ENCODE measurements at places on chromosomes 7 and 10.

DNA sequence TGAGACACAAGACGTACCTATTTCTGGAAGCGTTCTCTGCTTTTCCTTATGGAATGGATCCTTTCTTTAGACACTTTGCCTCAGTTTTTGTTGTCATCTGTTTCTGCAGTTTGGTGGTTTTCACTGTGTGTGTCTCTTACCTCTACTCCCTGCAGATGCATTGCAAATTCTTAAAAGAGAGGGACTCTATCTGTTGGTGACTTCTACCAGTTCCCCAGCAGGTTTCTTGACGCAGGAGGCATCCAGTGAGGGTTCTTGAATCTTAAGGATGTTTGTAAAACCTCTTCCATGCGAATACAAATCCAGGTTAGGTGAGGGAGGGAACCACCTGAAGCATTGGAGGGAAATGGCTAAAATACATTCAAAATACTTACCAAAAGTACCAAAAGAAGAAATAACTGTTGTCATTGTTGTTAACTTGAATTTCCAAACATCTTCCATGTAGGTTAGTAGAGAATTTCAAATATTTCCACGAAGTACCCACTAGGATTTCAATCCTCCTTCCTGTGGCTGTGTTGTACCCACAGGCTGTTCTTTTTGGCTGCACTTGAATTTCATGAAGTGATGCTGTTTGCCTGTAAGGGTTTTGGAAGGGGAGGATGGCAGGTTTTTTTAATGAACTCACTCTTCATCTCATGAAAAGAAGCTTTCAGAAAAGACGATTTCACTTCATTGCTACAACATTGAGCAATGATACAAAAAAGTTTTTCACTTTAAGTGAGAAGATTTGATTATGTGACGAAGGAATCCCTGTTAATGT, 32.2 kb downstream of the PLXDC2 start:
- DNase-seq = no peak

- DNase-seq = no peak
Measured at GRCh38 chr10:90222372-90222771, 521.0 kb downstream of the KIF20B start.

GRCh38 chr7:2006921-2007381, 225.8 kb downstream of the MAD1L1 start:
- no peak for DNase-seq

DNA sequence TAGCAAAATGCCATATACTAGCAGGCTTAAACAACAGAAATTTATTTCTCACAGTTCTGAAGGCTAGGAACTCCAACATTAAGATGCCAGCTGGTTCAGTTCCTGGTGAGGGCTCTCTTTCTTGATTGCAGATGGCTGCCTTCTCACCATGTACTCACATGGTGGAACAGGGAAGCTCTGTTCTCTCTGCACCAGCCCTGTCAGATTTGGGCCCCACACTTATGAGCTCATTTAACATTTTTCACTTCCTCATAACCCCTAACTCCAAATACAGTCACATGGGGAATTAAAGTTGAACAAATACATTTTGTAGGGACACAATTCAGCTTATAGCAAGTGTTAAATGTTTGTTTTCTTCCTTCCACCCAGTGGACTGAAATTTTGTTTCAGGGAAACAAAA, 218.6 kb upstream of the TAC1 start:
- no peak for DNase-seq

DNA sequence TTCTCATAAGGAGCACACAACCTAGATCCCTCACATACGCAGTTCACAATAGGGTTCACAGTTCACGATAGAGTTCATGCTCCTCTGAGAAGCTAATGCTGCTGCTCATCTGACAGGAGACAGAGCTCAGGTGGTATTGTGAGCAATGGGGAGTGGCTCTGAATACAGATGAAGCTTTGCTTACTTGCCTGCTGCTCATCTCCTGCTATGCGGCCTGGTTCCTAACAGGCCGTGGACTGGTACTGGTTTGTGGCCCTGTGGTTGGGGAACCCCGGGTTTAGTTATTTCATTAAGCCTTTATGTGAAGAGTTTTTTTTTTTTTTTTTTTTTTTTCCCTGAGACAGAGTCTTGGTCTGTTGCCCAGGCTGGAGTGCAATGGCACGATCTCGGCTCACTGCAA, 19.4 kb downstream of the SLK start:
- DNase-seq = no peak

DNA sequence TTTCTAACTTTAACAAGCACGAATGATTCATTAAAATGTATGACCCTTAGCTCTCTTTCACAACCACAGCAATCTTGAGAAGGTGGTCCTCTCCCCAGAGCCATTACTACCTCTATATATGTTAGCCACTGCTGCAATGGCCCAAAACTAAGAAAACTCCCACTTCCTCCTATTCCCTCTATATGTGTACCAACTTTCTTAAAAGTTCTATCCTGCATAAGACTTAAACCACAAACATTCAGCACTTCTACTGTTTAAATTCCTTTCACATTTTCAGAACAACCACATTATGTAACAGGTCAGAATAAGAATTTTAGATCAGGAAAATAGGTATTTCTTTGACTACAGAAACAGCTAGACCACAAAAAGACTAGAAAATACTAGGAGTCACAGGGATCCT, 36.2 kb downstream of the WASL start:
- DNase-seq = no peak

DNA sequence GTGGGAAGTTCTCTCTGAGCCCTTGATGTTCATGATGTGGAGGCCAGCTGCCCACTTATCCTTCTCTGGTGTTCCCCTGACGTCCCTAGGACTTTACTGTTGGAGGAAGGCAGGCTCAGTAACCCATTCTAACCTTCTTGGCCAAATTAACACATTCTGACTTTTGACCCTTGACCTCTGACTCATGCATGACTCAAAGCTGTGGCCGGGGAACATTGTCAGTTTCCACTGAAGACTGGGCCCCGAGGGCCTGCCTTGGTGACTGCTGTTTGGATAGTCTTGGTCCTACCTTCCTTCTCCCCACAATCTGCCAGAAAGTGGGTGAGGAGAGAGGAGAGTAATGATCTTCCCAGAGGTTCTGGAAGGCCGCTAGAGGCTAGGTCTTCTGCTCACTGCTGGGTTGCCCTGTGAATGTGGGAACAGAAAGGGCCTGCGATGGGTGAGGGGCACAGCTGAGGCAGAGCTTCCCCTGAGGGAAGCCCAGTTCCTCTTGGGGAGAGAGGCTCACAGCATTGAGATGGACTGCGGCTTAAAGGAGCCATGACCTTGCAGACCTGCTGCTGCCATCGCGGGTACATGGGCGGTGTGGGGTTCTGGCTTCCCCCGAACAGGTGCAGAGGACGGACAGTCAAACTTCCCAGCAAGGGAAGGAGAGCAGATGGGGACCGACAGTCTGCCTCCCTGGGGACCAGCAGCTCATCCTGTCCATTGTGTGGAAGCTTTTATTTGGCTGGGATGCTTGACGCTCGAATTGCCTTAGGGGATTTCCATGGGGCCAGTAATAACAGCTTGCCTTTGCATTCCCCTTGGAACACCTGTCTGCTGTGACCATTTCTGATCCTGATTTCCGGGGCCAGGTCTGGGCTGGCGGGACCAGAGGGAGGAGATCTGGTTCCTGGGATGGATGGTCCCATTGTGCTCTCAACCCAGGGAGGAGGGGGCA, 43.8 kb downstream of the ADAMTS14 start:
- no peak for DNase-seq

DNA sequence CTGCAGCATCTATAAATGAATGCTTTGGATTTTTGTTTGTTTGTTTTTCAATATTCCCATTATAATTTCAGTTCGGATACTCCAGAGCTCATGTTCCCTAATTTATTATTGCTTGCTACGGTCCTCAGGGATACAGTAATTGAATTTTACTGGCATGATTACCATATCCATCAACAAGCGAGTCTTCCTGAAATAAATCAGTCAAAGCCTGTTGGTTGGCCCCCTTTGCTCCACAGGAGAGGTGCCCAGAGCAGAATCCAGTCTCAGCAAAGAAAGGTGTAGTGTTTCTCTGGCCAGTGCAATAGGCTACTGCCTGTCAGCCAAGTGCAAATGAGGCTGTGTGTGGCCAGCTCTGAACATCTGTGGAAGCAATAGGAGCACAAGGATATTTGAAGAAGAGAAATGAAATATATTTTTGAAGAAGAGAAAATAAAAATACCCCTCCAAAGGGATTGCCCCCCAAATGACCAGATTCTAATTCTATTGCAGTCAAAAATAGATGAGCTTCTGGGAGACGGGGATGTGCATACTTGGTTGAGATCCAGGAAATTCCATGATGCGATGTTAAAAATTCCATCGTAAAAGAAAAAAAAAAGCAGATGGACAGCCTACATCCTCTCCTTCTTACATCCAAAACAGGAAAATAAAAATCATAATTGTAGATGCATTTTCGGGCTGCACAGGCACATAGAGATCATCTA, 18.1 kb downstream of the TRIL start:
- DNase-seq = no peak

DNA sequence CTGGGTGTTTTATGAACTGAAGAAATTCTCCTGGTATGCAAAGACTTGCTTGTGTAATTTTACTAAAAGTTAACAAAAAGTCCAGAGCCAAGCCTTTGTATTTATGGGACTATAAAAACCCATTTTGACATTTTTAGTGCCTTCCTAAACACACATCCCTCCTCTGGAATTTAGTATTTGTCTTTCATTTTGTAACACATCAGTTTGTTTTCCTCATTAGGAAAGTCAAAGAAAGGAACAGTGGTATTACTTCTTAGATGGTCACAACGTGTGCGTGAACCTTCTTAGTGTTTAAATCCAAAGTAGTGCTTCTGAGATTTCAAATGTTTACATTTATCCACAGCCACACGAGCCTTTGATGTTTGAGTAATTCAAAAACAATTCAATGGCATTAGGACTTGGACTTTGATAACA, 103.2 kb upstream of the TMEM106B start:
- DNase-seq = no peak

DNA sequence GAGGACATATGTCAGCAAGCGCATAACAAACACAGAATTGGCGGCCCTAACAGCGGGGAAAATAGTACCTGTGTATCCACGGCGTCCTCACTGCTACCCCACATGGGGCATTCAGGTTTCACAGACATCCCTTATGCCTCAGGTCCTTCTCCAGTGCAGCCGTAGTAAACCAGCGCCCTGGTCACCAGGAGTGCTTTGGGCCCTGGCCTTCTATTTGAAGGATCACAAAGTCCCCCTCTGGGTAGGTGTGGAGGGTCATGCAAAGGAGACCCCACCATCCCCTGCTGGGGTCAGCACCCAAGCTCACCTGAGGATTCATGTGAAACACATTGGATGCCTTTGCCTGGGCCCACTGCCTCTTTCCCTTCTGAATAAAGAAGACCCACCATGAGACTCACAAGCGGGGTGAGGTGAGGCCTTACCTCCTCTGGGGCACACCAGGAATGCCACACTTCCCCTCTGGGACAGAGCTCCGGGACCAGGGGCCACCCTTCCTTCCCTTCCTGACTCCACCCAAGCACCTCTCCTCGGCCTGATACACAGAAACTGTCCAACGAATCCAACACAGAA, 18.8 kb downstream of the CLRN3 start:
- no peak for DNase-seq

- DNase-seq = no peak
Measured at GRCh38 chr7:116209561-116210070, 723 bp upstream of the TES start.

DNA sequence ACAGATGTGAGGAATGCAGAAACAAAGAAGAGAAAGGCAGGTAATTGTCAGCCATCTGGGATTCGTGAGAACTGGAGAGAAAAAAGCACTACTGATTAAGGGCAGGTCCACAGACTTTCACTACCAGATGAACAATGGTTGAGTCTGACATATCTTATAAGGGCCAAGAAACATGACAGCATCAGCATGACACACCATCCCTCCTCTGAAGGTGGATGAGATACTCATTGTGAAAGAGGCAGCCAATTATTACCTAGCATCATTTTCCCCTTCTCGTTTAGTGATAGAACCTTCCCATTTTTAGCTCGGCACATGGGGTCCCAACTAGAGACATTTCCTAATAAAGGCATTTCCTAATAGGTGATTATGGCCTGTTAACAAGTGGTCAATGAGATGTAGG, 19.2 kb upstream of the MET start:
- no peak for DNase-seq

DNA sequence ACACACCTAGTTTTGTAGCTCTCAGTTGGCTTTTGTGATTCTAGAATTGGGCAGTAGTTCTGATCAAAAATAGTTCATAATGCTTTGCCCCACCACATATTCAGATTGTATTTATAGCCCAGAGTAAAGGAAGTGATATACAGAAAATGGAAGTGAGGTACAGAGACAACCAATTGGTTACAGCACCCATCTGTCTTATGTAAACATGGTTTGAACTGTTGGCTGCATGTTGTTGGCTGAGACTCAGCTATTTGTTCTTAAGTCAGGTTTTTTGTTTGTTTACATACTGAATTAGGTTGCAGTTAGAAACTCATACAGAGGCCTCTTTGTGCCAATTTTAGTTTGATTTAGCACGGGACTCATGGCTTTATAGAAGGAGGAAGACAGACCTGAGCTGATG, 158.9 kb upstream of the GPR26 start:
- no peak for DNase-seq

DNA sequence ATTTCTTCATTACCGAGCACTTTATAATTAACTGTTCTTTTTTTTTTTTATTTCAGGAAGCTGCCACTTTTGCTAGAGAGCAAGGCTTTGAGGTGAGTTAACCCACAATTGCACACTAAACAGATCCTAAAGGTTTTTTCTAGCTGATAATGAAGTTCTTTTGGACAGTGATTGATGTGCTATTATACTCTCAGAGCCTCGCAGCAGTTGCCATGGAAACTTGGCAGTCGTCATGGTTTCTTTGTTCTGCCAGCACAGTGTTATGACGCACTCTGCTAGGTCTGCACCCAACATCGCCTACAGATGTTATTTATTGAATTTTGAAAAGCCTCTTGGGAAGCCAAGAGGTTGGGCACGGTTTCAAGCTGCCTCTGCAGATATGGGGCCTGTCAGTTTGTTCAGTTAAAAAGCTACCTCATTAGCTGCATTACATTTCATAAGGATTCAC, 237.2 kb upstream of the KAT6B start:
- peak; percentile 60 for DNase-seq

GRCh38 chr10:43134126-43134905, 3.9 kb upstream of the CSGALNACT2 start:
- no peak for DNase-seq

- no peak for DNase-seq
Measured at GRCh38 chr7:140621401-140622021, 19.1 kb downstream of the DENND2A start.

DNA sequence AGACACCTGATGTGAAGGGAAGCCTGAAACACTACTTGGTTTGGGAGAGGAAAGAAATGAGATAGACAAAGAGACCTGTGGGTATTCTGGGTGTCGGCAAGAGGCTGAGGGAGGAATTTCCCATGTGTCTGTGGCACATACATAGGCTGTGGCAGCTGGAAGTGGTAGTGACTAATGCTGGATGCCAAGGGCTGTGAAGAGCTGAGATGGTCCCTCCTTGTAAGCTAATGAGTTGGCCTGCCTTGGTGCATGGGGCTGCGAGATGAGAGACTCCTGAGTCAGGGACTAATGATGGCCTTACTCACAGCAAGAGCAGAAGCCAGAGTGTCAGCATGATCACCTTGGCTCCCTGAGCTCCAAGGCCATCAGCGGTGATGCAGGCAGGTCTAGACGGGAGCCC, 119.0 kb upstream of the EEPD1 start:
- DNase-seq = no peak
